ENCODE measurements at places on chromosomes 4 and X.

- no peak for DNase-seq
Observed at GRCh38 chr4:161990721-161991120, 173.1 kb downstream of the FSTL5 start.

- DNase-seq: no peak
Observed at GRCh38 chr4:77776182-77777134, 42.7 kb downstream of the CNOT6L start.

DNA sequence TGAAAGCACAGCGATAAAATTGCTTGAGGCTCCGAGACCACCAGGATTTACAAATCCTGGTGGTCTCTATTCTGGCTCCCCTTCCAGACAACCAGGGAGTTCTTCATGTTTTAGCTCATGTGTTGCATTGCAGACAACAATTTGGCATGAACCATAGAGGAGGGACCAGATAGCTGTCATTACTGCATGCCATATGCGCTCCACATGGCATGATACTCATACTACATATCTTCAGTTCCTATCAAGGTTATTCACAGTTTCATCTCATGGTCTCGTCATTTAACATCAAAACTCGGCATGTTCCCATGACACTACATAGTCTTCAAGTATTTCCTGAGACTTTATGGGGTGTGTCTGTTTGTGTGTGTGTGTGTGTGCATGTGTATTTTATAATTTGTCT is 220.3 kb downstream of the OR13H1 start:
- DNase-seq: no peak

DNA sequence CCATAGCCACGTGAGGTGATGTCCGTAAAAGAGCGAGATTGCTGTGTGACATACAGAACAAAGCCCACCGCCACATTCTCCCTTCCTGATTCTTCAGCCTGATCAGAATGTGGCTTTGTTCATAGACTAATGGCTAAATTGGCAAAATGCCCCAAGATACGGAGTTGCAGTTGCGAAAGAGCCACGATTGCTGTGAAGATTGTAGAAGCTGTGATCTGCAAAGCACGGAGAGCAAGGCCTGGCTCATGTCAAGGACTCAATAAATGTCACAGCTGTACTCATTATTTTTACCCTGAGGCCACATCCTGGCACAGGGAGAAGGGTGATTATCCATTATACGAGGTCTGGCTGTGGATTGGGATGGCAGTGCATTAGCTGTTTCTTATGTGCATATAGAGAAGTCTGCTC is 34.2 kb downstream of the ARSD start:
- DNase-seq: peak; percentile 58

DNA sequence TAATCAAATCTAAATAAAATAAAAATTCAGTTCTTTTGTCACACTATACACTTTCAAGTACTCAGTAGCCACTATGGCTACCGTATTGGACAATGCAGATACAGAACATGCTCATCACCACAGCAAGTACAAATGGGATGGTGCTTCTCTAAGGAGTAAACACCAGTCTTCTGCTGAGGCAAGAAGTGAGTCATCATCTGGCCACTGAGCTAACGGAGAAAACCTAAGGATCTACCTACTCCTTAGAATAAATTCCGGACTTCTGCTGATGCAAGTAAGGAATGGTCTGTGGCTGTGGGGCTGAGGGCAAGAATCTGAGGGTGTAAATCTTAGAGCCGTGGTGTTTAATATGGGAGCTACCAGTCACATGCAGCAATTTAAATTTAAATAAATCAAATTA is 11.3 kb upstream of the RBMXL3 start:
- DNase-seq: no peak

GRCh38 chr4:8553991-8554405 is 26.2 kb upstream of the GPR78 start:
- no peak for DNase-seq

DNA sequence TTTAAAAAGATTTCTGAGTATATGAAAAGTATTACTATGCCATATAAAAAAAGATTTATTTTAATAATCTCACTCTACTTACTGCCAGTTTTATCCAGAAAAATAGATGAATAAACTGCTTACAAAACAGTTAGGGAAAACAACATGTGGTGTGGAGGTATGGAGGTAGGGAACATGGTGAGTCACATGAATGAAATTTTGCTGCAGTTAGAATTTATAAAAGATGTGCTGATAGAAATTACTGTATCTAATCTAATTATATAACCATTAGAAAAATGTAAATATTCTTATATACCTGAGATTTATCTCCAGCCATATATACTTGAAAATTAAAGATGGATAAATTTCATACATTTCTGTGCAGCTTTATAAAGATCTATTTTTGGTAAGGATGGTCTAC is 184.0 kb upstream of the ANK2 start:
- no peak for DNase-seq

- peak; percentile 24 for DNase-seq
Observed at GRCh38 chr4:105191621-105192210, 45.0 kb downstream of the TET2 start.

- DNase-seq: no peak
Observed at GRCh38 chr4:101400096-101400495, 52.8 kb upstream of the PPP3CA start.

DNA sequence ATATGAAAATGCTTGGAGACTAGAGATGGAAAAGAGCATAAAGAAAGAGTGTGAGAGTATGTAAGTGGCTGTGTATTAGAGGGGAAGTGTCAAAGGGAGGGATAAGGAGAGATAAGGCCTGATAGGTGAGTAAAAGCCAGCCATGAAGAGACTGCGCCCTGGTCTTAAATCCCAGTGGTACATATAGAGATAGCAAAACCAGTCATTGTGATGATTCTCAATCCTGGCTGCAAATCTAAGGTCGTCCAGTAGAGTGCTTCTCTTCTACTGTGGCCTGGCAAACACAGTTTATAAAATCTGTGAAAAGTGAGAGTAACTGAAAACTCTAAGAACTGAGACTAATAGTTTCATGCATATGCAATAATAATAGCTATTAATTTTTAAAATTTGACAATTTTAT is 86.9 kb downstream of the MAB21L2 start:
- peak; percentile 12 for DNase-seq

GRCh38 chr4:57303012-57303751 is 193.0 kb upstream of the IGFBP7 start:
- DNase-seq: no peak

- DNase-seq: no peak
Observed at GRCh38 chr4:166128403-166128802, 255.4 kb downstream of the TLL1 start.

GRCh38 chrX:22193851-22194659 is 78.7 kb upstream of the CBLL2 start:
- no peak for DNase-seq

- DNase-seq: no peak
Observed at GRCh38 chr4:152729466-152729865, 49.7 kb upstream of the TMEM154 start.

- DNase-seq: no peak
Observed at GRCh38 chr4:26287756-26288155, 33.1 kb upstream of the RBPJ start.

GRCh38 chr4:2786152-2786671 is 6.7 kb upstream of the SH3BP2 start:
- DNase-seq: no peak

- DNase-seq: no peak
Observed at GRCh38 chr4:105683038-105683437, 25.5 kb downstream of the INTS12 start.

DNA sequence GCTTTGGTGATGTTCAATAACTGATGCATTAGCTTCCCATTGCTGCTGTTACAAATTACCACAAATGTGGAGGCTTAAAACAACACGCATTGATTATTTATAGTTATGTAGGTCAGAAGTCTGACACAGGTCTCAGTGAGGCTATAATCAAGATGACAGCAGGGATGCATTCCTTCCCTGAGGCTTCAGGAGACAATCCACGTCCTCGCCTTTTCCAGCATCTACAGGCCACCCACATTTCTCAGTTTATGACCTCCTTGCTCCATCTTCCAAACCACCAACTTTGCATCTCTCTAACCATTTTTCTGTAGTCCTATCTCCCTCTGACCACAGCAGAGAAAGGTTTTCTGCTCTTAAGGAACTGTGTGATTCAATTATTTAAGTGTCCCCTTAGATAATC is 92.5 kb downstream of the GASK1B start:
- no peak for DNase-seq

DNA sequence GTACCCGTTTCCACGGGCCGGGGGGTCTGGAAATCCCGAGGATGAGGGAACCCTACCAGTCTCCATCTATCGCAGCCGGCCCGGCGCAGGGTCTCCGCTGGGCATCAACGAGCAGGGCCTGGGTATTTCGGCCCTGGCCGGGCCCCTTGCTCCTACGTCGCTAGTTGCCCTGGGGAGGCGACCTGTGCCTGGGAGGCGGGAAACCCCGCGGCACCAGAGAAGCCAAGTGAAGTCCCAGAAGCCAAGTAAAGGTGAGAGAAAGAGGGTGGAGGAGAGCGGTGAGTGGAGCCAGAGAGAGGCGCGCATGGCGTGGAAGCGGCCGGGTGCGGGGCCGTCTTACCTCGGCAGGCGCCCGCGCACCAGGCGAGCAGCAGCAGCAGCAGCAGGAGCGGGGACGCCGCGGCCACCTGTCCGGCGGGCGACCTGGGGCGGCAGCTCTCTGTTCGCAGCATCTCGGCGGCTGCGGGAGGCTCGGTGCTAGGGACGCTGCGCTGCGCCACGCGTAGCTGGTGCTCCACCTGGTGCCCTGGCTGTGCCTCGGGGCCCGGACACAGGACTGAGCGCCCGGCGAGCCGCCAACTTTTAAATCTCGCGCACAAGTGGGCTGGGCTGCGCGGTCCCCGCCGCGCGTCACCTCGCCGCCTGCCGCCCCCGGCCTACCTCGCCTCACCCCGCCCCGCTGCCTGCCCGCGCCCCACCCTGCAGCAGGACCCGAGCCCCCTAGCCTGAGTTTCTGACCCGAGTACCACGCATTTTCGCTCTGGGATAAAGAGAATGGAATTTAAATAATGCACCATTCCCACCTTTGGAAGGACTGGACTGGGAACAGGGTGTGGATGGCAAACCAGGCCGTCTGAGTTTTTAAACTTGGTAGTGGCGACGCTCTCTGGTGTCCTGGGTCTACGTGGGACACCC is at the start of gene NMU:
Gene NMU, minus strand, starts transcription at position 558 of the 915 bp plus-strand sequence. Its CDS starts 106 bp downstream, at position 452.
- DNase-seq: peak; percentile 54

- no peak for DNase-seq
Observed at GRCh38 chr4:76257824-76258223, 6.3 kb downstream of the FAM47E start.

- DNase-seq: no peak
Observed at GRCh38 chr4:146439999-146440398, 81.7 kb downstream of the SLC10A7 start.

Data from hematopoietic multipotent progenitor cell treated with erythropoietin and hydrocortisone succinate and interleukin-3 and kit ligand, for 6 days (in vitro differentiated cells).